Effector CD4-positive, alpha-beta T cell (primary cell): ENCODE measurements at places on chromosomes 12 and 14.

GRCh38 chr12:51196547-51196946 lies 21.3 kb downstream of the POU6F1 start:
- no peak for DNase-seq

DNA sequence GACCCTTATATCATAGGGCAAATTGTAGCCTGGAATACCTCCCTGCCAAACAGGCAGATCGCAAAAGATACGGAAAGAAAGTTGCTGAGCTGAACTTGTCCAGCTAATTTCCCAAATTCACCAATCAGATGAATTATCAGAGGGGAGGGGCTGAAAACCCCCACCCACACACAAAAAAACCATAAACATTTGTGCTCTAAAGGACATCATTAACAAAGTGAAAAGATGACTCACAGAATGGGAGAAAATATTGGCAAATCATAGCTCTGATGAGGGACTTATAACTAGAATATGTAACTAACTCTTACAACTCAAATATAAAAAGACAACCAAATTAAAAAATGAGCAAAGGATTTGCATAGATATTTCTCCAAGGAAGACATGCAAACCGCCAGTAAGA lies 36.3 kb downstream of the PTHLH start:
- no peak for DNase-seq

- no peak for DNase-seq
These were observed 160.6 kb upstream of the HMGA2 start for GRCh38 chr12:65663648-65664047.

DNA sequence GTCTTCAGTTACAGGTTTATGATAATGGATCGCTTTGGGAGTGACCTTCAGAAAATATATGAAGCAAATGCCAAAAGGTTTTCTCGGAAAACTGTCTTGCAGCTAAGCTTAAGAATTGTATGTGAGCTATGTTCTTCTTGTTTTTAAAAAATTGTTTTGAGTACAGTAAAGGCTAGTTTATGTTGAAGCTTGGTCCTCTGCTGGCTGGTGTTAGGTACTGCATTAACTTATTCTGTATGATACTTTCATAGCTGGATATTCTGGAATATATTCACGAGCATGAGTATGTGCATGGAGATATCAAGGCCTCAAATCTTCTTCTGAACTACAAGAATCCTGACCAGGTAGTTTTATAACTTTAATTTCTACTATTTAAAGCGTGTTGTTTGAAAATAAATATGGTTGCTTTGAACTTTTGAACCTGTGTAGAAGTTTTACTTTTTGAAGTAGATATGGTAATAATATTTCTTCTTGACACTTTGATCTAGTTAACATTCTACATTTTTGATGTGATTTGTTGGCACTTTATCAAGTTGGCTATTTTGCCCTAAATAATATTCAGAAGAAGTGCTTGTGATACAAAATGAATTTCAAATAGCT lies 55.7 kb downstream of the VRK1 start:
- DNase-seq = no peak

GRCh38 chr14:20469890-20470602 lies 840 bp downstream of the PNP start:
- peak; percentile 56 for DNase-seq
